CD4-positive, alpha-beta T cell treated with Interleukin-10 for 1 hour (primary cell): ENCODE measurements at places on chromosomes 13 and 19.
A peak's percentile ranks its signal among the peaks of the same experiment; 100 is the strongest.

- DNase-seq: peak; percentile 69
Observed at GRCh38 chr19:1089891-1090290, 5.3 kb downstream of the POLR2E start.

DNA sequence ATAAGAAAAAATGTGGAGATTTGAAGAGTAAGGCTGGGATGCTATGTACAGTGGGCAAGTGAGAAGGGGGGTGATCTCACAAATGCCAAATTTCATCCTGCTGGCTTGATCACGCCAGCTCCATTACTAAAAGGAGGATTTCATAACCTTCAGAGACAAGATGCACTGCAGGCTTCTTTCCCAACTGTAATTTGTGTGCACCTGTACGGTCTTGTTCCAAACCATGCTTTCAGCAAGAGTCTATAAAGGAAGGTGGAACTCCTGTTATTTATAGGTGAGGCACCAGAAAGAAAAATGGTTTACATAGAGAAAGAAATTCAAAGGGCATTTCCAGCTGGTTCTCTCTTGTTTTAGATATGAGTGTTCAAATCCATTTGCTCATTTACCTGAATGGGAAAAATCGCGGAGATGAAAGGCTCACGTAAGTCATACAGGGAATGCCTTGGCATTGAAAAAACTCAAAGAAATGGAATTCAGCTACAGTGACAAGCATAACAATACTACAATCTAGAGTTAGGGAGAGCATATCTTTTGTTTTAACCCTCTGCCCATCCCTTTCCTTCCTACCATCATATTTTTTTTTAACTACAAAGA, 13.3 kb downstream of the EFNB2 start:
- no peak for DNase-seq

DNA sequence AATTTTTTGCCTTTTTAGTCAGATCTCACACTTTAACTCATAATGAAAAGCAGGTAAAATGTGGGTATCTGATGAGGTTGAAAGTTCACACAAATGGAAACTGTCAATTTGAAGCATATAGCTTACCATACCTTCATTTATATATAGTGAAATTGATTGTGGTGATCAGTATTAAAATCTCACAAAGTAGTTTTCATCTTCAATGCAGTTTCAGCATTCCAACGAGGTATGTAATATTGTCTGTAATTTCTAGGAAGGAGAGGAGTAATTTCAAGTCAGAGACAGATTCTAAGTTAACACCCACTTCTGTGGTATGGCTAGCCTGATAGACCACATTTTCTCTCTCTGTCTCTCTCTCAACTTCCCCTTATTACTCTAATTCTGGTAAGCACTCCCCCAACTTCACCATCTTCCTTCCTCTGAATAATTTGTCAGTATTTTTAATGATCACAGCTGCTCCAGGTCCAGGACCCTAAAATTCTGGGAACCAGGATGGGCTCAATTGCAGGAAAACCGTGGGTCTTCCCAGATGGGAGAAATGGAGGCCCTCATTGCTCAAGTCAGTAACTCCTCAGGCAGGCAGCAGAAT, 455.7 kb downstream of the FGF9 start:
- peak; percentile 25 for DNase-seq

DNA sequence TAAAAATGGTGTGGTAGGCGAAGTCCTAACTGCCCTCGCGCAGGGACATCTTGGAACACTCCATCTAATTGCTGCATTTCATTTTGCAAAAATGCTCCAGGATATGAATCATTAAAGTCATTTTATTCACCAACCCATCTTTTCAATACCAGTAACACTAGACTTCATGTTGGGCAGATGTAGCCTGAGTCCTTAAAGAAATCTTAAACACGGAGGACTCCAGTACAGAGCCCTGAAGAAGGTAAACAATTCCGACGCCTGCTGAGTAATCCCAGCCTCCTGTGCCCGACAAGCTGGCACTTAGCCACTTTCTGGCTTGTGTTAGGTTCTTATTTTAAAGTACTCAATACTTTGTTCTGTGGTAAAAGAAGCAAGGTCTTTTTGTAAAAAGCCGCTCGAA, 58.0 kb upstream of the IRS2 start:
- DNase-seq: no peak

DNA sequence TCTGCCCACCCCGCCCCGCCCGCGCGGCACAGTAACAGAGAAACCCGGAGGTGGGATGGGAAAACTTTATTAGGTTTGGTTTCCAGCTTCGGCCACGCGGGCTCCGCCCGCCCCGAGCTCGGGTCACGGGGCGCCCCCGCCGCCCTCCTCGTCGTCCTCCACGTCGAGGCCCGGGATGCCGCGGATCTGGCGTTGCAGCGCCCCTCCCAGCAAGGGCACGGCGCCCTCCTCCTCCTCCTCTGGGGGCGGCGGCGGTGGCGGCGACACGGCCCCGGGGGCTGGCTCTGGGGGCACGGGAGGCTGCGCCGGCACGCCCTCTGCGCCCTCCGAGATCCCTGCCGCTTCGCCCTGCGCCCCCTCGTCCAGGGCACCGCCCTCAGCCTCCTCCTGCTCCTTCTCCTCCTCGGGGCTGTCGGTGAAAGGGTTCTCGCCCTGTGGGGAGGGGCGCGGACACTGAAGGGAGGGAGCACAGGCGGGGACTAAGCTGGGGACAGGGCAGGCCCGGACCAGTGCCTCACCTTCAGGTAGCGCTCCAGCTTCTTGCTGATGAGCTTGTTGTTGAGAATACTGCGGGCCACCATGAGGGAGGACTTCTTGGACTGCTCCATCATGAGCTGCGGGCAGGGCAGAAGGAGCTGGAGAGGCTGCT, 536 bp upstream of the AKAP8 start:
- no peak for DNase-seq

GRCh38 chr13:112391746-112392145, 15.6 kb downstream of the SPACA7 start:
- no peak for DNase-seq

GRCh38 chr13:110070511-110071120, 236.3 kb downstream of the COL4A1 start:
- no peak for DNase-seq

DNA sequence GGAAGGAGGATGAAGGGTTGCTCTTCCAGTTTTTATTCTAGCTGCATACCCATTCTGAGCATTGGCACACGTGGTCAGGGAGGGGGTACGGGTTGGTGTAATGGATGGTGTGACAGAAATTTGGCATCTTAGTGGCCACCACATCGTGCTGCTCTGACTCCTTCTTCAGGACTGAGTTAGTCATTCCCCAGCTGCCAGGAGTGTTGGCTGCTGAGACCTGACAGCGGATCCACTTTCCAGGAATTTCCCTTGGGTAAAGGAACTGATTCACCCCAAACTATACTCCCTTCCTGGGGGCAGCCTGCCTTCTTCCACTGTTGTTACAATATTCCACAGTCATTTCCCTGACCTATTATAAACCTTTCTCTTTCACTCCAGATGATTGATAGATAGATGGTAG, 595.5 kb upstream of the KLHL1 start:
- no peak for DNase-seq

- no peak for DNase-seq
Observed at GRCh38 chr13:83940742-83941141, 58.5 kb upstream of the SLITRK1 start.

GRCh38 chr13:101915755-101916107, 463.3 kb downstream of the ITGBL1 start:
- no peak for DNase-seq

DNA sequence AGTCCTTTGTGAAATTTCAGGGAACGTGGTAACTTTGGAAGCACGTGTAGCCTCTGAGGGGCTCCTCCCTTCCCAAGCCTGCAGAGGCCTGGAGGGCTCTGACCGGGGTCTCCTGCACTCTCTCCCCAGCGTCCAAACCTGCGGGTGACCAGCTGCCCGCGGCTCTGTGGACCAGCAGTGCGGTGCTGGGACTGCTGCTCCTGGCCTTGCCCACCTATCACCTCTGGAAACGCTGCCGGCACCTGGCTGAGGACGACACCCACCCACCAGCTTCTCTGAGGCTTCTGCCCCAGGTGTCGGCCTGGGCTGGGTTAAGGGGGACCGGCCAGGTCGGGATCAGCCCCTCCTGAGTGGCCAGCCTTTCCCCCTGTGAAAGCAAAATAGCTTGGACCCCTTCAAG, 2.7 kb upstream of the TPGS1 start:
- DNase-seq: no peak

DNA sequence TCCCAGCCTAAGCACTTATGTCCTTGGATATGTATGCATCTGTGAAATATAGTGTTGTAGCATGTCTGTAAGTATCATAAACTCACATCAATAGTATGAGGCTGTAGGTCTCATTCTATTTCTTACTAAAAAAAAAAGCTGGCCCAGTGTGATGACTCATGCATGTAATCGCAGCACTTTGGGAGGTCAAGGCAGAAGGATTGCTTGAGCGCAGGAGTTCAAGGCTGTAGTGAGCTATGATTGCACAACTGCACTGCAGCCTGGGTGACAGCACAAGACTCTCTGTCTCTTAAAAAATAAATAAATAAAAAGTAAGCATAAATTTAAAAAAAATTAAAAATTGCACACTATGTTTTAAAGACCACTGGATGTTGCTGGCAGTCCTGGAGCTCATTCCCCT, 79.1 kb upstream of the SPATA13 start:
- no peak for DNase-seq

GRCh38 chr19:7565332-7565731, 29.8 kb downstream of the PNPLA6 start:
- no peak for DNase-seq

DNA sequence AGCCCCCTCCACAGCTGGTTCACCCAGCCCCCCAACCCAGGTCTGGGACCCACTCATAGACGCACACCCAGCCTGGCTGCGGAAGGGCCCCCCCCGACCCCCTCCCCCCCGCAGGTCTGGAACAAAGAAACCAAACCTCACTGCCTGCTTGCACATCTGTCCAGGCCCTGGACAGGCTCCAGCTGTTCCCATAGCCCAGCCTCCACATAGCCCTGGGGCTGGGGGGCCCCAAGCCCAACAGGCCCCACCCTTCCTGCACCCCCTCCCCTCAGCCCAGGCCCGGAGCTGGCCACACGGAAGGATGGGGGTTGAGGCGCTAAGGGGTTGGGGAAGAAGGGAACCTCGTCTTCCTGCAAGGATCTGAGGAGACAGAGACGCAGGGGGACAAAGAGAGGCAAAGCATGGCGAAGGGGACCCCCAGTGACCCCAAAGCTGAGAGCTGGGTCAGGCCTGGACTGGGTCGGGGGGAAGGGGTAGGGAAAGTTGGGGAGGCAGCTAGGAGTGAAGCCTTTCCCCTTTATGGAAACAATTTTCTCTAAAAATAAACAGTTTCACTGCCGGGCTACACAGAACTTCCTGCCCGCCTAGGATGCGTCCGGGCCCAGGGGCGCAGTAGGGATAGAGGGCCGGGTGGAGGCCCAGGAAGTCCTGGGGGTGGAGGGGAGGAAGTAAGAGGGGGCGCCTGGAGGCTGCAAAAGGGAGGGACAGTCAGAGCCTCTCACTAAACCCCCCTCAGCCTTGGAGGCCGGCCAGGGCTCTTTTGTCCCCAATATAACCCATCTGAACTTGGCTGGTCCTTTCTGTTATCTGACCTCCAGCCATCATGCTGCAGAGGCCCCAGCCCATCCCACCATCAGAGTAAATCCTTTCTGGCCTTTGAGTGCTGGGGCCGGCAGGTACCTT, 2.4 kb downstream of the KANK2 start:
- DNase-seq: no peak

- DNase-seq: no peak
Observed at GRCh38 chr13:89966524-89966923, 1381.0 kb upstream of the MIR17HG start.

GRCh38 chr13:66344805-66345517, 885.2 kb downstream of the PCDH9 start:
- DNase-seq: no peak

- DNase-seq: no peak
Observed at GRCh38 chr13:22427783-22428182, 753.0 kb upstream of the SGCG start.

- peak; percentile 60 for DNase-seq
Observed at GRCh38 chr19:42185277-42185676, 32.2 kb downstream of the DEDD2 start.

- DNase-seq: no peak
Observed at GRCh38 chr13:72754111-72754510, 26.4 kb downstream of the BORA start.

GRCh38 chr19:35347171-35347929, at the start of gene FFAR1:
FFAR1 (plus strand) TSS chr19:35347902; CDS start chr19:35351552, 3,650 bp downstream.
- DNase-seq: peak; percentile 64

DNA sequence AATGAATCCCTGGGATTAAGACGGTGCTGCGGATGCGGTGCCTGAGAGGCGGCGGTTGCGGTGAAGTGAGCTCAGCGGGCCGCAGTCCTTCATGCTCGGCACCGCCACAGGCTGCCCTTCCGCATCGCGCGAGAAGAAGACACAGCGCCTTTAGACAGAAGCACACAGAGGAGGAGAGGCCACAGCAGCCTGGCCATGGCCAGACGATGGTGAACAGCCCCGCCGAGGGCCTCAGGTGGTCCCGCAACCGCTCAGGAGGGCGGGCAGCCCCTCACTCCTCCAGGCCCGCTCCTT, 459.2 kb downstream of the MYO16 start:
- DNase-seq: no peak

DNA sequence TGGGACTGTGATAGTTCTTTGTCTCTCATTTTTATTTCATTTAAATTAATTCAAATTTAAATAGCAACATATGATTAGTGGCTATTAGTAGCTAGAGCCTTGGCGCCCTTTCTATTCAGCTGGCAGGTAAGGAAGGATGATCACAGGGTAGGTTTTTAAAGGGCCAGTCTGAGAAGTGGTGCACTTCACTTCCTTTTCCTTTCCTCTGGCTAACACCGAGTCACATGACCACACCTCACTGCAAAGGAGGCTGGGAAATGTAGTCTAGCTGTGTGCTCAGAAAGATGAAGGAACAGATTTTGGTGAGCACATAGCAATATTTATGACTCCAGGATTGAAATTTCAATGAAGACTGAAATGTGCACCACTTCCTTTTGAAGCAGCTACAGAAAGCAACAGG, 128.7 kb downstream of the TSHZ3 start:
- DNase-seq: peak; percentile 64

- DNase-seq: no peak
Observed at GRCh38 chr13:20131057-20131832, 29.6 kb downstream of the GJA3 start.

GRCh38 chr13:98370806-98371515, 193.9 kb upstream of the RNF113B start:
- DNase-seq: no peak

DNA sequence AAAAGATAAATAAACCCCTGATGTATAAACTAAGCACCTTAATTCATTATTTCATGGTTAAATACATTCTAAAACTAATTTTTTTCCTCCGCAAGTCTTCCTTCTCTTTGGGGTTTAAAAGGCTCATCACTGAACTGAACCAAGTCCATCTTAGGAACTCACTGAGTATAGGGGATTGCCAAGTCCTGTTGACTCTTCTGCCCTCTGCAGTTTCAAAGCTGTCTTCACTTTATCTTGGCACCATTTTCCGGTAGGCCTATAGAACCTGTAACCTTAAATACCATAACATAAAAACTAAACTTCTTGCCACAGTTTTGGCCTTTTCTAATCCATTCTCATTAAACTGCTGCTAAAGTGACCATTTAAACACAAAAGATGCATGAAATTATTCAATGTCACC, 66.5 kb upstream of the USPL1 start:
- peak; percentile 46 for DNase-seq

GRCh38 chr13:98829541-98829940, 77.1 kb upstream of the SLC15A1 start:
- no peak for DNase-seq

GRCh38 chr13:51047434-51048165, 63.5 kb downstream of the C13orf42 start:
- no peak for DNase-seq

GRCh38 chr13:99377641-99378040, 70.4 kb upstream of the GPR183 start:
- no peak for DNase-seq

GRCh38 chr13:104487006-104487405, 1420.8 kb upstream of the SLC10A2 start:
- no peak for DNase-seq

- DNase-seq: no peak
Observed at GRCh38 chr13:61692691-61693090, 277.0 kb upstream of the PCDH20 start.
